ENCODE measurements at places on chromosomes 2 and 18.

DNA sequence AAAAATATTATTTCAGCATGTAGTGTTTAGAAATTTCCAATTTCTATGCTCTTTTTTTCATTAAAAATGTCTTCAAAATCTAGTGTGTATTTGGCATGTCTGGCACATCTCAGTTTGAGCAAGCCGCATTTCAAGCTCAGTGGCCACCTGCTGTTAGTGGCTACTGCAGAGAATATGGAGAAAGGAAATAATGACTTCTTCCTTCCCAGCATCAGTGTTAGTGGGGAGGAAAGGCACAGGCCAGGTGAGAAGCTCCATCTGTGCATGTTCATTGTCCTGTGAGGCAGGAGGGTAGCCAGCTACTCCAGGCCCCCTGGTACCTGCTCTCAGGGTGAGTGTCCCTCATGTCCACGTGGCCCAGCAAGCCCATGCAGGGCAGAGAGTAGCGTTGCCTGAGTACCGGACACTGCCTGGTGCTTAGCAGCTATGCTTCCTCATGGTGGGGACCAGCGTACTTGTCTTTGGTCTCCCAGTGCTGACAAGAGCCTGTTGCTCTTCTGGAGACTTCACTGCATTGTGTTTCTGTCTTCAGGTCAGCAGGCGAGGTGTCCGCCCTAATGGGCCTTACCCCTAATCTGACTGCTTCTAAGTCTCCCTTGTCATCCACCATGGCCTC, 67.4 kb upstream of the CHMP1B start:
- no peak for DNase-seq

GRCh38 chr2:85908506-85908905, 19.7 kb upstream of the ST3GAL5 start:
- DNase-seq: no peak

- no peak for DNase-seq
These were observed 10.2 kb upstream of the CABYR start for GRCh38 chr18:24128700-24129099.

- DNase-seq: no peak
These were observed at the start of gene GDF7 for GRCh38 chr2:20666304-20667150. GDF7 (plus strand) TSS chr2:20667144; CDS start chr2:20667240, 96 bp downstream.

GRCh38 chr18:37307181-37307580, 258.4 kb downstream of the CELF4 start:
- DNase-seq: no peak

GRCh38 chr2:134127496-134127895, 126.4 kb upstream of the MGAT5 start:
- DNase-seq: peak; percentile 63

DNA sequence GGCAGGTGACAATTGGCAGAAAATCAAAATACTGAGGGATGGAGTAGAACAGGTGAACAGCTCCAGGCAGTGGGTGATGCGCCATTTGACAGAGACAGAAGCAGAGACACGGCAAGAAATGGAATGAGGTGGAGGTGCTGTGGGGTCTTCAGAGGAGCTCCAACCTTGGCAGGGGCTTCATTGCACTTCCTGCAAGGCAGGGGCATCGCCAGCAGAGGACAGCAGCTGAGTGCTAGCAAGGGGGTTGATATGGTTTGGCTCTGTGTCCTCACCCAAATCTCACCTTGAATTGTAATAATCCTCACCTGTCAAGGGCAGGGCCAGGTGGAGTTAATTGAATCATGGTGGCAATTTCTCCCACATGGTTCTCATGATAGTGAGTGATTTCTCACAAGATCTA, 42.8 kb downstream of the CCDC68 start:
- DNase-seq: no peak

DNA sequence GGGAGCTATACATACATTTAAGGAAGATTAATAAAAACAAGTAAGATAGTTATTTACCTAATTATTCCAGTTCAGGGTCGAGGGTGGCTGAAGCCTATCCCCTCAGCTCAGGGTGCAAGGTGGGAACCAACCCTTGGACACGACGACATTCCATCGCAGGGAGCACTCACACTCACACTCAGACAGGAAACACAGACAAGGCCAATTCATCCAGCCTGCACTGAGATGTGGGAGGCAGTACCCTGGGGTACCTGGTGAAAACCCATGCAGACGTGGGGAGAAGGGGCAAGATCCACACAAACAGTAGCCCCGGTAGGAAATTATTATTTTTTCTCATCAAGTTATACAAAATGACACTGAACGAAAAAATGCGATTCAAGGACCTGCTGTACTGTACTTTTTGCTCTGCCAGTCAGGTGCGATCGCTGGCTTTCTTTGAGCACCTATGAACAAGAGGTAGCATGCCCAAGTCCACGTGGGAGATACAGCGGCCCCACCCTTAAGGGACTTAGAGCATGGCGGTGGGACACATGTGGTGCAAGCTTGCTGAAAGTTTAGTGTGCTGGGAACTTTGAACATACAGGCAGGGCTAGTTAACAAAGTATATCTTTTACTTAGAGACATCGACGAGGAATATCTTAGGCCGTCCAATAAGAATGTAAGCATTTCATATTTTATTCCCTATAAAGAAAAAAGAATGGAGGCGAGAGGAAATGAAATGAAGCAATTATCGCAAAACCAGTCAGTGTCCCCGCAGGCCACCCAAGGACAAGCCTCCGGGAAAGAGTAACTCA, 624 bp downstream of the METTL8 start:
- peak; percentile 34 for DNase-seq

GRCh38 chr2:42897358-42897757, 105.0 kb upstream of the HAAO start:
- DNase-seq: no peak

DNA sequence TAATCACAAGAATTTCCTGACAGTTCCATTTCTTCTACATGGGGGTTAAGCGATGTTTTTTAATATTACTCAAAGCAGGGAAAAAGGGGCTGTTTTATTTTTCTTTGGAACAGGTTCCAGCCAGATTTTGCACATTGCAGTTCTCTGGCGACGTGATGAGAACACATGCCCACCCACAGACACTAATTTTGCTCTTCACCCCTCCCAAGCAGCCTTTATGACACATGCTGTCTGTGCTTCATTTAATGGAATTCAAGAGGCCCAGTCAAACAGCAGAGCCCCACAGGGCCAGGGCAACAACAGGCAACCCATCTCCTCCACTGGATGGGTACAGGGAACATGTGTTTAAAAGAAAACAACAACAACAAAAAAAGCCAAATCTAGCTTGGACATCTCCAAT, 70.8 kb downstream of the SPRED2 start:
- no peak for DNase-seq

GRCh38 chr18:63828656-63829055, 53.4 kb downstream of the SERPINB7 start:
- DNase-seq: no peak

DNA sequence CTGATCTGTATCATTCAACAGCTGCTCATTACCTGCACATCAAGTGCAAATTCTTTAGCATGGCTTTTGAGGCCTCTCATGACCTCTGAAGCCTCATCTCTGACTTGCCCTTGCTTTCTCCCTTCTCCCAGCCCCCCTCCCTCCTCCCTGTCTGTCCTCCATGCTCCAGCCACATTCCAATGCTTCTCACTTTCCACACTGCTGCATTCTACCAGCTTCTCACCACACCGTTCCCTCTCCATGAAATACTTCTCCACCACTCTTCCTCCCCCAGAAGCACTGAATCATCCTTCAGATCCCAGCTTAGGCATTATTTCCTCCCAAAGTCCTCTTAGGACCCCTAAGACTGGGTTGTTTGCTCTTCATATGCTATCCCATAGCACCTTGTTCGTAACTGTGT, 26.9 kb downstream of the GCG start:
- no peak for DNase-seq

DNA sequence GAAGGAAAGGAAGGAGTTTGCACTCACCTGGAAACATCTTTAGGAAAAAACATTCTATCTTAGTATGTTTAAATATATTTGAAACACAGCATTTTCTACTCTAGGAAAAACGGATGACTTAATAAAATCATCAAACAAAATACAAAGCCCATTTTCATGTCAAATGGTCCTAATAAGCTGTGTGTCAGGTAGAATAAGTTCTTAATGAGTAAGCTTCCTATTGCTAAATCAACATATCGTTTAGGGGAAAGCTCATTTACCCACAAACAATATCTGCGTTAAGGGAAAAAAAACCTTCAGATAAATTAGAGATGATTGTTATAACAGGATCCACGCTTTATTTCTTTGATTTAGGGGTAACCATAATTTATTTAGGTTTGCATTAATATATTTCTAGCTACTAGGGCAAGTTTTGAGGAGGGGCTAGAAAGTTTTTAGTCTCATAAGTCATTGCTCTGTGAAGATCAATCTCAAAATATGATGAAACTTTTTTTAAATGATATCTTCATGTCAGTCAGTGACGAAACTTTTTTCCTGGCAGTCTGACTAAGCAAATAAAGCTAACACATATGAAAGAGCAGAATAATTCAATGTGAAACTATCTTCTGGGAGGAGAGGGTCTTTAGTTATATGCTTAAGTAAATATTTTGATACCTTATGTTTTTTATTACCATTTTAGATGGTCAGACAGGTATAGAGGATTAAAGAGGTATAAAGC, 147.1 kb downstream of the WDSUB1 start:
- no peak for DNase-seq

GRCh38 chr2:22347306-22347705, 1037.7 kb upstream of the KLHL29 start:
- no peak for DNase-seq

DNA sequence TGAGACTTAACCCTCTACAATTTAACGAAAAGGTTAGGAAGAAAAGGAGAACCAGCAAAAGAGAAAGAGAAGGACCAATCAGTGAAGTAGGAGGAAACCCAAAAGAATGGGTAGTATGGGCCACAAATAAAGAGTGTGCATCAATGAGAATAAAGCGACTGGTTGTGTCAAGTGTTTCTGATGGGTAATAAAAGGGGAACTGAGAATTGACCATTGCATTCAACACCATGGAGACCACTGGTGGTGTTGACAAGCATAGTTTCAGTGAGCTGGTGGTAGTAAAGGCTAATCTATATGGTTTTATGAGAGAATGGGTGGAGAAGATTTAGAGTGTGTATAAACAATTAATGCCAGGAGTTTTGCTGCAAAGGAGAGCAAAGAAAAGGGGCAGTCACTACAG, 75.4 kb downstream of the CSRNP3 start:
- DNase-seq: no peak

DNA sequence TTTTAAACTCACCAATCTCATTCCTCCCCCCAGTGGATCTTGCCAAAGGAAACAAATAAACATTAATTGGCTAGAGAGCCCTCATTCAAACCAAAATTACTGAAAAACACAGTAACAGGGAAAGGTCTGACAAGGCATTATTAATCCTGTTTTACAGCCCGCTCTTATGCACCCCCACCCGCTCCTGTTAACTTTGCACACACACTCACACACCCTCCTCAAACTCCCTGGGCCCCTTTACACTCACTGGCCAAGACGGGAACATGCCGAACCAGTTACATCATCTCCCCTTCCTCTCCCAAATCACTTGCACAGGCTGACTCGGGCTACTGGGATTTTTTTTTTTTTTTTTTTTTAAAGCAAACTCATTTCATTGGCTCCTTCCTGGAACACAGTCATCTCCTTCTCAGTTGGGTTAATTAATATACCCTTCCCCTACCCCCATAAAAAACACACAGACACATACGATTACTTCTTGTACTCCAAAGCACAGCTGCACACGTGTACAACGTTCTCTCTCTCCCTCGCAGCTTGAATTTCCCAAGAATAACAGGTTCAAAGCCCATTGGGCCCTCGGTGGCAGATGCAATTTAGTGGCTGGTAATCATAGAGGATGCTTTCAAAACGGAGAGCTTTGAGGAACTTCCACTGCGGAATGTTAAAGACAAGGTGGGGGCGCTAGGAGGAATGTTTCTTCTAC, 31.8 kb downstream of the KLF7 start:
- no peak for DNase-seq

- DNase-seq: no peak
These were observed 206.0 kb downstream of the AGPS start for GRCh38 chr2:177598326-177599138.

DNA sequence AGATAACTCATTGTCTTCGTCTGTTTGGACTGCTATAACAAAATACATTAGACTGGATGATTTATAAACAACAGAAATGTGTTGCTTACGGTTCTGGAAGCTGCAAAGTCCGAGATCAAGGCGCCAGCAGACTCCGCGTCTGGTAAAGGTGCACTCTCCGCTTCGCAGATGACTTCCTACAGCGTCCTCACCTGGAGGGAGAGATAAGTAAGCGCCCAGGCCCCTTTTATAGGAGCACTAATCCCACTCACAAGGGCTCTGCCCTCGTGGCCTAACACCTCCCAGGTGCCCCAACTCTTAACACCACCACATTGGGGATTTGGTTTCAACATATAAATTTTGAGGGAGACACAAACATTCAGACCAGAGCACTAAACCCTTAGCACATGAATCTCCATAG, 51.3 kb downstream of the SERTAD2 start:
- DNase-seq: no peak

DNA sequence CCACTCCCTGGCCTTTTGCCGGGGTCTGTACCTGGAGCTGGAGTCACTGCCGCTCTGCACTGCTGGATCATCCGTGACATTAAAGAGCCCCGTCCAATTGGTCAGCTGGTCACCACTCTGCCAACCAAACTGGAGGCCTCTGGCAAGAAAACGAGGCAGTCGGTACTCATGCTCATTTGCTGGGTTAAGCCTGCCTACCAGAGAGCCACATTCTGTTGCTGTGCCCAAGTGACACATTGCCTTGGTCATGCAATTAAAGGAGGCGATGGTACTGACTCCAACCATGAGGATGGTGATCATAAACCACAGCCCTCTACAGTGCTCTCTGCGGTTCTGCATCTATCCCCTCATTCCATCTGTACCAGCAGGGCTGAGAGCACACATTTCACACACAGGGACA, 35.5 kb downstream of the ST8SIA5 start:
- no peak for DNase-seq

DNA sequence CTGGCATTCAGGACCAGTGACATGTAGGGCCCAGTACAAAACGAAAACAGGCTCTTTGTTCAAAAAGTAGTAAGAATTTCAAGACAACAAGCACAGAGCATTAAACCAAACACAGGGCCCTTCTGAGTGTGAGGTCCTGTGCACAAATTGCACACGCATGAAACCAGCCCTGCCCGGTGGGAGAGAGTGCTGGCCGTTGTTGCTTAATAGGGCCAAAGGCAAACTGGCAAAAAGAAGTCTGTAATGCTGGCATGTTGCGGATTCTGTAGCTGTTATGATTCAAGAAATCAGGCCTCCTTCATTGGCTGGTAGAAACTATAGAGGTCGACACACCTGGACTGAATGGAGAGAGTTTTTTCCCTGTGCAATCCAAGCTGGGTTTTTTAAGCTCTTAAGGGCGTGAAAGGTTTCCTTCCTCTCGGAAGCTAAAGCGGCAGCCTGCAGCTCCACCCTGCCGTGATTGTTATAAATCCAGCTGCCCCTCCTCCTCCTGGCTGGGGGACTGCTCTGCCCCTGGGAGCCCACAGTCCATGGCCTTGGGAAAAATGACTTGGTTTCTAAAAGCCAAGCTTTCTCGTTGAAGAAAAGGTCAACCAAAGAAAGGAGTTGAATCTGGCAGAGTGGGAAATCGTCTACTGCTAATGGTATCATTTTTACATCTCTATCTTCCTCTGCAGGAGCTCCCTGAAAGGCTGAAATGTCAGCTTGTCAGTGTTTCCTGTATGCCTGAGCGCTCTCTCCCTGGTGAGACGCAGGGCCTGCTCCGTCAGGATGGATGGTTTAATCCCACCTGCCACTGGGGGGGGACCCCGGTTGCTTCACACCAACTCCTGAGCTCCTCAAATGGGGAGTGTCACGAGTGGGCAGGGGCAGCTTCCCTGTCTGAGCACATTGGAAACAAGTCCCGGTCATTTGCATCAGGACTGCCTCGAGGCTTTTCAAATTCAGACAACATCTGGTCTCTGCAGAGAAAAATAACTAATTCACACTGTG, 143.6 kb downstream of the ALPK2 start:
- DNase-seq: no peak
